ENCODE measurements at places on chromosomes 6 and 20.

DNA sequence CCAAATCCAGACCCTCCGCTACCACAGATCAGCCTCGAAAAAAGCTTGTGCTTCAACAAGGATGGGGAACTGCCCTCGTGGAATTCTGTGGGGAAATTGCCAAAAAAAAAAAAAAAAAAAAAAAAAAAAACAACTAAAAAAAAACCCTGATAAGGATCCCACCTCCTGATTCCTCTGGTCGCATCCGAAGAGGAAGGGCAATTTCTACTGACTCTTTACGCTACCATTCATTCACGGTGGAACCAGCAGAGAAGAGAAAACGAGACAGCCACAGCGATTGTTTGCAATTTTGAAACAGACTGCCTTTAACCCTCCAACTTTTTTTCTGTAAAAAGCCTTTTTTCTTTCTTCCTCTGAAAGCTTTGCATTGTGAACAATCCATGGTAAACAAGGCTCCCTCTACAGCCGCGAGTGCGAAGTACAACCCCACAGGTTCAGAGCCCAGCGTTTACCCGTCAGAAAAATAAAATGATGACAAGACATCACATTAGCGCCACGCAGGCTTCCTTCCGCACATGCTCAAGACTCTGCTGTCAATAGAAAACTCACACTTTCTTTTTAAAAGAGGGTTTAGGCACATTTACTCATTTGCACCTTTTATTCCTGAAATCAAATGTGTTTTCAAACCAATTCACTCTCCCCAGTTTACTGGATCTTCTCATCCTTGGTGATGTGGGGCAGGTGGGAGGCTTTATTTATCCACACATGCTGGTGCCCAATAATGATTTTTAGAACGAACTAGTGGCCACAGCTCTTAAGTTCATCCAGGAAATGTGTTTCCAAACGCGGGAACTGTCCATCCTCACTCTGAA is 100.0 kb downstream of the NOL4L start:
- DNase-seq = peak; percentile 91

GRCh38 chr6:148166339-148166968 is 176.2 kb upstream of the SASH1 start:
- no peak for DNase-seq

- DNase-seq = no peak
These were observed 25.1 kb upstream of the SLC17A3 start for GRCh38 chr6:25899123-25899522.

- peak; percentile 16 for DNase-seq
These were observed 12.6 kb upstream of the PCMTD2 start for GRCh38 chr20:64242797-64243475.

DNA sequence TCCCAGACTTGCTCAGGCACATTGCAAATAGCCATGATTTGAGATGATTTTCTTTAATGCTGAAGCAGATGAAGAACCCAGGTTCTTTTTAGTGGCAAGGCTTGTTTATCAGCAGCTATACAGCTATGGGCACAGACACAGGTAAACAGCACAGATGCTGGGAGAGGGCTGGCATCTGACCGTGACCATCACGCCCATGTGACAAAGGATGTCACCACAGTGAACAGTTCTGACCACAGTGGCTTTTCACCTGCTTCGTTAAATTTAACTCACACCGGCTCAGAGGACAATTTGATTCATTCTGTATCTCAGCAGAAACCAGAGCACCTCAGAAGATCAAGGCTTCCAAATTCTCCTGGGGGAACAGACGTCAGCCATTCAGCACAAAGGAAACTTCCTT is 142.6 kb downstream of the CDH26 start:
- peak; percentile 36 for DNase-seq

DNA sequence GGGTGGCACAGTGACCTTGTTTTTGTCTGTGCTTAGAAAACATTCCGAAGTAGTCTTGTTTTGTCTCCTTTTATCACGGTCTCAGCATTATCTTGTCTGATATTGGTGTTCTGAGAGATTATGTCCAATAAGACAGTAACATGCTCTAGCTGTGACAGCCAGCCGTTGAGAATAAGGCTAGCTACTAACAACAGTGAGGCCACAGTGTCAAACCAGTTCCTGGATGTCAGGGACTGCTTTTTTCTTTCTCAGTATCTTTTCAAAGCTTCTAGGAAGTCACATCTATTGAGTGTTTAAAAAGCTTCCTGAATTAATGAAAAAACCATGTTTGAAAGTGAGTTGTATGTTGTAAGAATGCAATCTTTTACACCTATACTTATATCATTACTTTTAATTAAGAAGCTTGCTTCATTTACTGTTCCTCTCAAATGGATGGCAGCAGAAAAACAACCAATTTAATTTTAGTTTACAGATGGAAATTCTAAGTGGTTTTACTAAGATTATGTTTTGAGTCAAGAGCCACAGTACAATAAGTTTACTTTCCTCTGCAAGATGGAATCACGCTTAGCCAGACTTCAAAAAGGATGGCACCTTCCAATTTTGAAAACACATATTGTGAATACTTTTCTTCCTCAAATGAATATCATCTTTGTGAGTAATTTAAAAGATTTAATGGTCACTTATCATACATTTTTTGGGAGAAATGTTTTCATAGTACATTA is 53.1 kb downstream of the MAP3K7 start:
- DNase-seq = peak; percentile 31

GRCh38 chr6:56827908-56828649 is 126.8 kb upstream of the BEND6 start:
- DNase-seq = no peak

GRCh38 chr20:60266177-60266823 is 308.1 kb downstream of the CDH26 start:
- no peak for DNase-seq

DNA sequence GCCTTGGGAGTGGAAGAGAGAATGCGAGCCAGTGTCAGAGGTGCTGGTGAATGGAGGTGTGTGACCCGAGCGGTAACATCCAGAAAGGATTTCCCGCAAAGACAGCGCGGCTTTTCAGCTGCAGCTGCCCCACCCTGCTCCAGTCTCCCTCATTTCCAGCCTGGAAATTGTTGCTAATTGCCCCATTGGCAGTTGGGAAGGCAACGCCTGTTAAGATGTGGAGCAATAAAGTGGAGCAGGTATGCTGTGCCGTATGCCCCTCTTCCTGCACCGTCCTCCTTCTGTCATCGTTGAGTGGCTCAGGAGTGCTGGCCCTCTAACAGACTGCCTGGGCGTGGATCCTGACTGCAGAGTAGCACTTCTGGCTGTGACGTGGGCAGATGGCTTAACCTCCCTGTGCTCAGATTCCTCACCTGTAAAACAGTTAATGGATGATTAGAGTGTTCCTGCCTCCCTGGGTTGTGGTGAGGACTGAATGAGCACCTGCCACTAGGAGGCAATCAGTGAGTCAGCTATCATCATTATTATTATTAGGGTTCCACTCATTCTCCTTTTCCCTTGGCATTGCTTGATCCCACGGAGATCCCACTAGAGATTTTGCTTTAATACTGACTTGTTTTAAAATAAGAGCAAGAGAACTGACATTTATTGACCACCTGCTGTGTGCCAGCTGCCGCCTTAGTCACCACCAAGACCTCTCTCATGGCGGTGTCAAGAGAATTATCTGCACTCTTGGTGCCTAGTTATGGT is 11.7 kb downstream of the ARFGEF2 start:
- DNase-seq = no peak

GRCh38 chr6:136052031-136052430 is 198.1 kb downstream of the MTFR2 start:
- DNase-seq = no peak

GRCh38 chr6:56730663-56731529 is 88.2 kb upstream of the DST start:
- no peak for DNase-seq

- no peak for DNase-seq
These were observed 1.1 kb upstream of the PAQR8 start for GRCh38 chr6:52360601-52361413.
